Jurkat, Clone E6-1 (cell line): ENCODE measurements at places on chromosomes 11 and 22.
A peak's percentile ranks its signal among the peaks of the same experiment; 100 is the strongest.

- no peak for DNase-seq
Observed at GRCh38 chr11:125398994-125399640, 96.9 kb downstream of the FEZ1 start.

DNA sequence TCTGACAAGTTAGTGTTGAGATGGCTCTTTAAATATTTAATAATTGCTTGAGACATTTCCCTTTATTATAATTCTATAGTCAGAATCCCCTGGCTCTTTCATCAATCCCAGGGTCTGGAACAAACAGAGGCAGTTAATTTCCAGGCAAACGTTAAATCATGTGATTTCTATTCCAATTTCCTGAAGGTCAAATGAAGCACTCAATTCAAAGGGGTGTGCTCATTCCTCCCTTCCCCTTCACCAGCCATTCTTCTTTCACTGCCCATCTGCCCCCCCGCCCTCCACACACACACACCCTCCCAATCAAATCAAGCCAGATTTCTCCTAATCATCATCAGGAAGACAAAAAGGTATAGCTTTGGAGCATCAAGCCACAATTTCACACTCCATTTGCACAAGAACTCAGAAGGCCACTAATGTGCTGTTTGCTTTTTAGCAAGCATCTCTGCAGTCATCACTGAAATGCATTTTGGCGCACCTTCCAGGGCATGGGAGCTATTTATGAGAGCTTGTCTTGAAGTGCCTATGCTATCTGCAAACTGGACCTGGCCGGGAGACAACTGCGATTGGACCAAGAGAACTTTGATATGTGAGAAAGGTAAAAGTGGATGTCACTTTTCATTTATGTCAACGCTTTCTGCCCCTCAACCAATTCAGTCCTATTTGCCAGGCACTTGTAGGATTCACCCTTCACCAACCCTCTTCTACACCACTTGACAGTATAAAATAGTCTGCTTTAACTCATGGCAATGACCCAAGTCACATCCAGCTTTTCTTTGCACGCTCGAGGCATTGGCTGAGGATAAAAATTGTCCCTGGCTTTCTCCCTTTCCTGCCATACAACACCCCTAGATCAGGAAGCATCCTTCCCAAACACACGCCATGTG is 315.1 kb upstream of the API5 start:
- no peak for DNase-seq

DNA sequence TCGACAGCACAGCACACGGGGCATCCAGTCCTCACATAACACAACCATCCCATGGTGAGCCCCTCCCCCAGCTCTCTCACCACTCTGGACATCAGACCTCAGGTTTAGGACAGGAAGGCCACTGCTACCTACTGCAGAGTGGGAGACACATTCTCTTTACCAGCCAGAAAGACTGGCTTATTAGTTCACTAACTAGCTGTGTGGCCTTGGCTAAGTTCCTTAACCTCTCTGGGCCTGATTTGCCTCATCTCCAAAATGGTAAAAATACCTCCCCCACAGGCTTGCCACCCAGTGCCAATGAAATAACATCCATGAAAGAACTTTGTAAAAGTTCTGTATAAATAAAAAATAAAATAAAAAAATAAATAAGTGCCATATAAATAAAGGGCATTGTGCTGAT is 32.1 kb downstream of the USH1C start:
- no peak for DNase-seq

DNA sequence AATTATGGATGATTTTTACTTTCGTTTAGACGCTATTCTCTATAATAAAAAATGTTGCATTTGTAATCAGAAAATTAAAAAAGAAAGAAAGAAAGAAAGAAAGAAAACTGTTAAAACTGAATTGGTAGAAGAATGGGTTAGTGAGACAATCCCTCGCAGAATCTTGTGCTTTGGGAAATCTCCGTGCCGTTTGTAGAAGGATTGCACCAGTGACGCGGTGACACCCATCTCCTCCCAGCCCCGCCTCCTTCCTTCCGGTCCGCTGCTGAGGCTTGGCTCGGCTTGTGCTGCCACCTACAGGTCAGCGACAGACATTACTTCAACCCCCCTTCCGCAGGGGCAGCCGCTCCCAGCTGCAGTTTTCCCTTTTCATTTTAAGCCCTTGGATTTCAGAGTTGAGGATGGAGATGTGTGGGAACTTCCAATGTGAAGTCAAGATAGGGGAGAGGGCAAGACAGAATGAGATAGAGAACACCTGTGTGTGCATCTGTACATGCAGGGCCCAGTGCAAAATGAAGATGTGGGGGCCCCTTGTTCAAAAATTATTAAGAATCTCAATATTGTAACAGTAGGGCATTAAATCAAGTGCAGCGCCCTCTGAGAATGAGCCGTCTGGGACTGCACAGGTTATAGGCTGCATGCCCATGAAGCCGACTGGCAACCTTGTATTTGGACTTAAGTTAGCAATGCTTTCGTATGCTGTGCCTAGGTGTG is 41.1 kb downstream of the TST start:
- DNase-seq = peak; percentile 81

DNA sequence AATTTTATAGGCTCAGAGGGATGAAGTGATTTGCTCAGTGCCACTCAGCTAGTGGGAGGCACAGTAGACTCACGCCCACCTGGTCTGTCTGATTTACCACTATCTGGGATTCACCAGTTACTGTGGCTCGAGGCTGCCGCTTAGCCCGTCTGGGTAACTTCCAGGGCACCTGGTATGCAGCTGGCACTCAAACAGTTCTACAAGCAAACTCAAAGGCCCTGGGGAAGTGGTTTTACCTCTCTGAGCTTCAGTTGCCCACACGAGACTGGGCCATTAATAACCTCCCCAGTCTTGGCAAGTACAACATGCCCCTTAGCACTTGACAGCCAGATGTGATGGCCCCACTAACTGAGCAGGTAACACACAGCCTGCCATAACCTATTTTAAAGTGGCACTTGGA is 2.6 kb downstream of the GDPD5 start:
- DNase-seq = peak; percentile 71

DNA sequence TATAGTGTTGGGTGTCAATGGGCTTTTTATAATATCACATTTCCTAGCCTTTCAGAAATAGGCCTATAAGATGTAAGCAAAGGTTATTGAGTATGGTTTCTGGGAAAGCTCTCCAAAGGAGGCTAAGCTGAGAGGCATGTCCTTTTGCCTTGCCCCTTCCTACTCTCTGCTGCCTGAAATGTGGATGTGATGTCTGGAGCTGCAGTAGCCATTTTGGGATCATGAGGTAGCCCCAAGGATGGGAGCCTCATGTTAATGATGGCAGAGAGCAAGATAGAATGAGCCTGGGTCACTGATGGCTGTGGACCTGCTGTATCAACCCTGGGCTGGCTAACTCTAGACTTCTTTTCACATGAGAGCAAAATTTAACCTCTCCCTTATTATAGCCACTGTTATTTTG is 29.0 kb downstream of the RPS6KA4 start:
- no peak for DNase-seq

DNA sequence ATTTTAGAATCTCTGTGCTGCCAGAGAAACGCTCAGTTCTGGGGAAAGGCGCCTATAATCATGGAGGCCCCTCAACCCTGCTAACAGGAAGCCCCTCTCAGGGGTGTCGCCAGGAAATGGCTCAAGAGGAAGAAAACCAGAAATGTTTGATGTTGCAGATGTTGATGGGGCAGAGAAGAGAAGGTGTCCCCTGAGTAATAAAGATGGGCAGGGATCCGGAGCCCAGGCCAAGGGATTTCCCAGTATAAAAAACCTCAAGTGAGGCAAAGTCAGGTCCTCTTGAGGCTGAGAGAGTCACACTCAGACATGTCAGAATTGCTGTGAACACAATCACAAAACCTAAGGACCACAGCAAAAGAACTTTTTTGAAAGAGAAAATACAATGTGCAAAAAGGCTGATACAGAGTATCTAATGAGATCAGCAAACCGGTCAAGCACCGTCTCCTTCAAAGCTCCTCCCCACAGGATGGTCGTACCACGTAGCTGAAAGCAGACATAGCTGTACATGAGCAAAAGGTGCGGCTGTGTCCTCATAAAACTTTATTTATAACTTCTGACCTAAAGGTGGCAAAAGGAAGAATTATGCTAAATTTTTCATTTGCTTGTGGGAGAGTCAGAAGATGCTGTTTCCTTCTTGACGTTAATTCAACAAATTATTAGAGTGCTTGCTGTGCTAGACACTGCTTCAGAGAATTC is 12.2 kb downstream of the MOV10L1 start:
- DNase-seq = no peak

- DNase-seq = no peak
Observed at GRCh38 chr11:84965484-84965883, 661.7 kb downstream of the DLG2 start.

DNA sequence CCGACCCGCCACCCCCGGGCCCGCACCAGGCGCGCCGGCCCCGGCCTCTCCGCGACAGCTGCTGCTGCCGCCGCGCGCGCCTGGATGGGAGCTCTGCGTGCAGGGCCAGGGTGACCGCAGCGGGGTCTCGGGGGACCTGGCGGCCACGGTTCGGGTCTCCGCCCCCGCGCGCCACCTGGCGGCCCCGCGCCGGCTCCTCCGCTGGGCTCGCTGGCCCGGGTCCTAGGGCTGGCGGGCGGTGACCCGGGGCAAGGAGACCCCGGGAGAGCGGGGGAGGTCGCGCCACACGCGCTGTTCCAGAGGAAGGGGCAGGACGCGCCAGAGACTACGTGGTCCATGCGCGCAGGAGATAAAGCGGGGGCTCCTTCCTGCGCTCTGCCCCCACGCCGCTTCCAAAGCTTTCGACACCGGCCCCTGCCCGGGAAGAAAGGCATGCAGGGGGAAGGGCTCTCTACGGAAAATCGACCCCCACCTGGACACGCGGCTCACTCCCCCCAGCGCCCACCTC is 562 bp downstream of the SHANK2 start:
- DNase-seq = no peak
